ENCODE measurements at places on chromosomes 3 and 15.

DNA sequence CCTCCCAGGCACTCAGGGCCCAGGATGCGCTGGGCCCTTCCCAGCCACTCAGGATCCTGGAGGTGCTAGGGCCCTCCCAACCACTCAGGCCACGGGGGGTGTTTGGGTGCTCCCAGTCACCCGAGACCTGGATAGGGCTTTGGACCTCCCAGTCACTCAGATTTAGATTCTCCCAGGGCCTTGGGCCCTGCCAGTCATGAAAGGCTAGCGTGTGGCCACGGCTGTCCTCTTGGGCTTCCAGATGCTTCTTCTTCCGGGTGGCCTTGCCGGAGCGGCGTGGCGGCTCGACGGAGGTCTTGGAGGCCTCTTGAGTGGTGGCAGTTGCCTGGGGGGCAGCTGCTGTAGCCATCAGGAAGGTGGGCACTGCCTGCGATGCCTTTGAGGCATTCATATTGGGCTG, 2.8 kb downstream of the MAGEL2 start:
- no peak for DNase-seq

- DNase-seq: no peak
Measured at GRCh38 chr15:51044037-51044727, 50.5 kb downstream of the TNFAIP8L3 start.

- no peak for DNase-seq
Measured at GRCh38 chr3:134567605-134568004, 81.7 kb downstream of the CEP63 start.

DNA sequence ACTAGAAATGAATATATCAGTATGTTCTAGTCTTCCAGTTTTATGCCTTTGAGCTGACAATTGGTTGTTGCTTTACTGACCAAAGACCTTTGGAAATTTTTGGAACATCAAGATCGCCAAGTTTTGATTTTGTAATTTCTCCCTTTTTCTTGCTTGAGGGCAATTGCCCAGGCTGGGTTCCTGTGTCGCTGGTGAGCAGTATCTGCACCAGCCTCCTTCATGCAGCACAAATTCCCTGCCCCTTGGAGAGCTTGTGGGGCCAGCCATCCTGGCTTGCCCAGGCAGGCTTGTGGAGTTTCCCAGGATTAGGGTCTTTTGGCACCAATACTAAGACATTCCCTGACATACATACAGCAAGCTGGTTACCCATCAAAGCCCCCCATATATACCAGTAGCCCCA, 37.9 kb upstream of the HACD2 start:
- no peak for DNase-seq

DNA sequence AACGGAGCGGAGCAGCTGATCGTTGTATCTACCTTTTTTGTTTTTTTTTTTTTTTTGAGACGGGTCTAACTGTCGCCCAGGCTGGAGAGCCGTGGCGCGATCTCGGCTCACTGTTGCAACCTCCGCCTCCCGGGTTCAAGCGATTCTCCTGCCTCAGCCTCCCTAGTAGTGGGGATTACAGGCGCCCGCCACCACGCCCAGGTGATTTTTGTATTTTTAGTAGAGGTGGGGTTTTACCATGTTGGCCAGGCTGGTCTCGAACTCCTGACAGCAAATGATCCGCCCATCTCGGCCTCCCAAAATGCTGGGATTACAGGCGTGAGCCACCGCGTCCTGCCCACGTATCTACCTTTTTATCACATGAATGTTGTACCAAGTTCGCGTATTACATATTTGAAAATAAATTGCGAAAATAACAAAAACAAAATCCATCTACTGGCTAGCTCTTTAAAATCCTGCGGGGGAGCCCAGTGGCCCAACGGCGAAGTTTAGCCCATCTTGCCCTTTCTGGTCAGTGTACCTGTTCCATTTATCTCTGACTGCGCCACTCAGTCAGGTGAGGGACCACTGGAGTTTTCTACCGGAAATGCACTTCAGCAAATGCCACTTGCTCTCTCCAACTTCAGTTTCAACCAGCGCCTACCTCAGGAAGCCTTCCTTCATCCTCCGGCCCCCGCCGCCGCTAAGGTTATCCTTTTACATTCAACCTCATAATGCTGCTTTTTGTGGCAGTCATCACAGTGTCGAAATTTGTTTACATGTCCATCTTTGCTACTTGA, 1.2 kb upstream of the EIF3J start:
- DNase-seq: no peak

GRCh38 chr3:128854475-128854874, 24.9 kb upstream of the ACAD9 start:
- DNase-seq: no peak

- DNase-seq: no peak
Measured at GRCh38 chr3:185084402-185084801, 68.5 kb downstream of the C3orf70 start.

DNA sequence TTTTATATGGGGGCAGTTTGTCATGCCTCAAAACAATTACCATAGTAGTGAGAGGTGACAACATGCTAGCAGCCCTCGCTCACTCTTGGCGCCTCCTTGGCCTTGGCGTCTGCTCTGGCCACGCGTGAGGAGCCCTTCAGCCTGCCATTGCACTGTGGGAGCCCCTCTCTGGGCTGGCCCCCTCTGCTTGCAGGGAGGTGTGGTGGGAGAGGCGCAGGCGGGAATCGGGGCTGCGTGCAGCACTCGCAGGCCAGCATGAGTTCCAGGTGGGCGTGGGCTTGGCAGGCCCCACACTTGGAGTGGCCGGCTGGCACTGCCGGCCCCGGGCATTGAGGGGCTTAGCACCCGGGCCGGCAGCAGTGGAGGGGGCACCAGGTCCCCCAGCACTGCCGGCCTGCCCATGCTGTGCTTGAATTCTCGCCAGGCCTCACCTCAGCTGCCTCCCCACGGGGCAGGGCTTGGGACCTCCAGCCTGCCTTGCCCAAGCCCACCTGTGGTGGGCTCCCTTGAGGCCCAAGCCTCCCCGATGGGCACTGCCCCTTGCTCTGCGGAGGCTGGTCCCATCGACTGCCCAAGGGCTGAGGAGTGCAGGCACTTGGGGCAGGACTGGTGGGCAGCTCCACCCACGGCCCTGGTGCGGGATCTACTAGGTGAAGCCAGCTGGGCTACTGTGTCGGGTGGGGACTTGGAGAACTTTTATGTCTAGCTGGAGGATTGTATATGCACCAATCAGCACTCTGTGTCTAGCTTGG, 38.8 kb upstream of the EIF5A2 start:
- no peak for DNase-seq

DNA sequence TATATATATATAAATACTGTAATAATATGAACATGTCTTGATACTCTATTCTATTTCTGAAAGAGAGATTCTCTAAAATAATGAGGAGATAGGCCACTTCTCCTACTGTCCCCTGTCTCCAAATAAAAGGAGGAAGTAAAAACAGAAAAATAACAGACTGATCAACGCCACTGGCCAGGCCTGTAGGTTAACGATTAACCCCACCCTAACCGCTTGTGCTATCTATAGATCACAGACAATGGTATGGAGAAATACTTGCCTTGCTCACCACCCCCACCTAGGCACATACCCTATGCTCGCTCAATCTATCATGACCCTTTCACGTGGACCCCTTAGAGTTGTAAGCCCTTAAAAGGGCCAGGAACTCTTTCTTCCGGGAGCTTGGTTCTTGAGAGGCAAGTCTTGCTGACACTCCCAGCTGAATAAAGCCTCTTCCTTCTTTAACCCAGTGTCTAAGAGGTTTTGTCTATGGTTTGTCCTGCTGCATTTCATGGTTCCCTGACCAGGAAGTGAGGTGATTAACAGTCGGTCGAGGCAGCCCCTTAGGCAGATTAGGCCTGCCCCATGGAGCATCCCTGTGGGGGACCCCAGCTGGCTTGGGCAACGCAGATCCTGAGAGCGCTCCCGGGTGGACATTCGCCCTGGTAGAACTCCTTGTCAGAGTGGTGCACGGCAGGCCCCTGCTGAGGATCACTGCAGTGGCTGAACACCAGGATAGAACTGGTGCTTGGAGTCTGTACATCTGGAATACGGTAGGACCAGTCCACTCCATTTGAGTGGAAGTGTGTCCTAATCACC, 521.8 kb upstream of the CNTN3 start:
- no peak for DNase-seq

DNA sequence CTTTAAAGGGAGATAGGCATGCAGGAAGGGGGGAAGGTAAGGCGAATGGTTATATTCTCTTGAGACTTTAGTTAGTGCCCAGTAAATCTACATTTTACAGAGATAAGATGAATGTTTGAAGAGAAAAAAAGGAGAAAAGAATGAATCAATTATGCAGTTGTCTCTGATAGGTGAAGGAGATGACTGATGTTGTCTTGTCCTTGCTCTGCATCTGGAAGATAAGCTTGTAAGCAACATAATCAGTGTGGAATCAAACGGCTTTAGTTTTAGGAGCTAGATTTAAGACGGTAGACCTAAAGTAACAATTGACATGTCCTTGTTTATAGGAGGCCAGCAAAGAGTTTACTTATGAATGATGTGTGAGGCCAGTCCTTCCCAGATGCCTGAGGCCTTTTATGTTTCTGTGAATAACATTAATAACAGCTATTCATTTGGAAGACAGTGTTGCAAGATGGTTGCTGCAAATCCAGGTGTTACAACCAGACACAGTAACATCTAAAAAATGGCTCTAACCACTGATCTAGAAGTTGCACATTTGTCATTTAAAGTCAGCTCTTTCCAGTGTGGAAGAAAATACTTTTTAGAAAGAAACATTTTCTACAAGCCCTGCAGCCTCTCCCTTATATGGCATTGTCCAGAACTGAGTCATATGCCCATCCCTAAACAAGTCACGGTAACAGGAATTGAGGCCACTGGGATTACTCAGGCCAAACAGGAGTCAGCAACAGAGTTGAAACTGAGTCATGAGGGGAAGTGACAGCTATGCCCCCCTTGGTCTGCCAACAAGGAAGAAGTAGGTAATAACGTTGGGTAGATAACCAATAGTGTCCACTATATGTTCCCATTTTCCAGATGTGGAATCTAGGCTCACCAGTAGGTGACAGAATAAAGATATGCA, 77.5 kb upstream of the FBN1 start:
- no peak for DNase-seq

DNA sequence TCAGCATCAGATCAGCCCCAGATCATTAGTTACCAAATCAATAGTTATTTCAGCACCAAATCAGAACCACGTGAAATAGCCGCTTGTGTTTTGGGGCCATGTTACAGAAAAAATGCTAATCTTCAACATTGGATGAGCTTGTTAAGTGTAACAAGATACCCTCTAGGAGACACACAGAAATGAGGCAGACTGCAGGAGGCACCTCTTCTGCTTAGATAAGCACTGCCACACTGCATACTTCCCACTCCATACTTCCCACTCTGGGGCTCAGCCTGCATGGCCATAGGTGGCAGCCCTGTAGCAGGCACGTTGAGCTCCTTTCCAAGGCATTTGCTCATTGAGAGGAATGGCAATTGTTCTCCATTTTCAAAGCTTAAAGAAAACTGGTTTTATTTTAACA, 73.3 kb downstream of the CHCHD6 start:
- DNase-seq: no peak

GRCh38 chr3:4583416-4583815, 90.3 kb downstream of the ITPR1 start:
- DNase-seq: no peak

DNA sequence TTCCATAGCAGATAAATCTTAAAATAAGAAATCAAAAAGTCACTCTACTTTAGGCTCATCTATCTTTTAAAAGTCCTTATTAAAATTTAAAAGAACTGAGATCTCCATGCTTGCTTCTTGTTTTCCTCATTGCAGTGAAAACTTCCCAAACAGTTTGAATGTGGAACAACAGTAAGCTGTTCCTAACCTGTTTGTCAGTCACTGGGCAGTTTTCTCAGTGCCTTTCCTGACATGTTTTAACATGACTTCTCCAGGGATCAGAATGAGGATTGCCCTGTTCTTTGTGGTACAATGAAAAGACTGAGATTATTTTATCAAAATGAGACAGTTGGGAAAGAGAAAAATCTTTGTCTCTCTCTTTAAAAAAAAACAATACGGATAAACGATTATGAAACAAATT, 774 bp downstream of the GPR87 start:
- no peak for DNase-seq

DNA sequence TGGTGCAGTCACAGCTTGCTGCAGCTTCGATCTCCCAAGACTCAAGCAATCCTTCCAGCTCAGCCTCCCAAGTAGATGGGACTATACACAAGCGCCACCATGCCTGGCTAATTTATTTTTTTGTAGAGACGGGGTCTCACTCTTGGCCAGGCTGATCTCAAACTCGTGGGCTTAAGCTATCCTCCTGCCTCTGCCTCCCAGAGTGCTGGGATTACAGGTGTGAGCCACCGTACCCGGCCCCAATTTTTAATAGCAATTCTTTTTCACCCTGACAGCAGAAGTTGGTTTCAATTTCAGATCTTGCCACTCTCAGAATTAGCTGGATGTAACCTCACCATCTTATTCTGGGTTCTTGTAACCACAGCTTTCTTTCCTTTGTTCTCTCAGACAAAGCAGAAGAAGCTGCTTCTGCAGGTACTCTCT, 64.8 kb downstream of the TRIM71 start:
- DNase-seq: no peak

DNA sequence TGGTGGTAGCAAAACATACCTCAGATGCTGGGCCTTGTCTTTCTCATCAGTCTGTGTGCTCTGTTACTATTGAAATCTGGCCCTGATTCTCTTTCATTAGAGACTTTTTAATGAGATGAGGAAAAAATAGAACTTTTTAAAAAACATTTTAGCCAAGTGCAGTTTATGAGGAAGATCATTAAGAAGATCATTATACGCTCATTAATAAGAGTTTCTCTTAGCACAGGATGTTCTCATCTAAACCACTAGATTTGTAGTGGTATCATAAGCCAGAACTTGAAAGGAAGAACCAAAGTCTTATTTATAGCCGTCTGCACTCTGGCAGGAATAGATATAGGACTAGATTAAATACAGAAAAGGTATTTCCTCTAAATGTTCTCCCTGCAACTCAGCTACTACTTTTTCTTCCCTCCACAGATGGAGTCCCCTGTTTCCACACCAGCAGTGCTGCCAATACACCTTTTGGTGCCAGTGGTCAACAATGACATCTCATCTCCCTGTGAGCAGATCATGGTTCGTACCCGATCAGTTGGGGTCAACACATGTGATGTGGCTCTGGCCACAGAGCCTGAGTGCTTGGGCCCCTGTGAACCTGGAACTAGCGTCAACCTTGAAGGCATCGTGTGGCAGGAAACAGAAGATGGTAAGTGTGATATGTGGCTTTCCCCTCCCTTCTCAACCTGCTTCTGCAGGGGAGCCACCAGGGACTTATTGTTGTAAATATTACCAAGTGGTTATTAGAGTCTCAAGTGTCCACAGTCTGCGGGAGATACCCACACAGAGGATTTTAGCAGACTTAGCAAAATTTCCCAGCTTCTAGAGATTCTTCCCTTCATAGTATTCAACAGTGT, 152.8 kb downstream of the RBPMS2 start:
- no peak for DNase-seq

DNA sequence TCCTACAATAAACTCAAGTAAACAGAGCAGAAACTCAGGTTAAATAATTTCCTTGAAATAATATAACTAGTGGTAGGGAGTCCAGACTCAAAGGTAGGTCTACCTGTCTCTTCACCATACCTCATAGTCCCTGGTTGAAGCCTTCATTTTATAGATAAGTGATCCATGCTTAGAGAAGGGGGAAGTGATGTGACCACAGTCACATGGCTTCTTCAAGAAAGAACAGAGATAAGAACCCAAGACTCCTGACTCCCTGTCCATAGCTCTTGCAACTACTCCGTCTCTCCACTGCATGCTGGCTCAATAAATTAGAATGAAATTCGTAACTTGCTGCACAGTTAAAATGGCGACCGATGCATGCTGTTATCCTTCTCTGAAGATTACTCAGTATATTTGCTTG, 11.0 kb upstream of the C15orf61 start:
- DNase-seq: no peak

Measured in esophagus squamous epithelium (tissue), 5 donors.